DMS53 (cell line): ENCODE measurements at places on chromosomes 7 and 10.

- DNase-seq: no peak
Observed at GRCh38 chr10:78771808-78772455, 296.8 kb upstream of the ZMIZ1 start.

DNA sequence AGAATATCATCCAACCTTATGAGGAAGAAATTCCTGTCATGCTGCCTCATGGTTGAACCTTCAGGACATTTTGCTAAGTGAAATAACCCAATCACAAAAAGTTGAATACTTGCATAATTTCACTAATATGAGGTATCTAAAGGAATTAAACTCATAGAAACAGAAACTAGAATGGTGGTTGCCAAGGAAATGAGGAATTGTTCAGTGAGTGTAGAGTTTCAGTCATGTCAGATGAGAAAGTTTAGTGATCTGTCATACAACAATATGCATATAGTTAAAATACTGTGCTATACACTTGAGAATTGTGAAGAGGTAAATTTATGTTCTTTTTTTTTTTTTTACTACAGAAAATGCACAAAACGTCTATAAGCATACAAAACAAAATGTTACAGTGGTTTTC is 60.7 kb downstream of the R3HCC1L start:
- no peak for DNase-seq

- DNase-seq: peak; percentile 49
Observed at GRCh38 chr7:27032839-27033238, 63.0 kb downstream of the HOXA1 start.

GRCh38 chr7:151440799-151441445 is 981 bp upstream of the CRYGN start:
- DNase-seq: no peak

DNA sequence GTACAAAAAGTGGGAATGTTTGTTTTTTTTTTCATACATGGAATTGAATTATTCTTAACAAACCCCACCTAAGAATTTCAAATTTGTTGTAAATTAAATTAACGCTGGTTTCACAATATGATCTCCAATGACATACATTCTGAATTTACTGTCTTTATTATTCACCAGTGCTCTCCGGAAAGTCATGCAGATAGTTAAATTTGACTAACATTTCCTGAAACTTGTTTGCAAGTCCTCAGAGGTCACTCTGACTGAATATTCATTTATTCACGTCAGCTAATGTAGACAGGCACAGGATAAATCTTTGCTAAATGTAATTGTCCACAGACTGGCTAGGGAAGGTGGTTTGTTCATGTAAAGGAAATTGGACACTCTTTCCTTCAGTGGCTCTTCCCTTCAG is 730.4 kb downstream of the PHTF2 start:
- no peak for DNase-seq

DNA sequence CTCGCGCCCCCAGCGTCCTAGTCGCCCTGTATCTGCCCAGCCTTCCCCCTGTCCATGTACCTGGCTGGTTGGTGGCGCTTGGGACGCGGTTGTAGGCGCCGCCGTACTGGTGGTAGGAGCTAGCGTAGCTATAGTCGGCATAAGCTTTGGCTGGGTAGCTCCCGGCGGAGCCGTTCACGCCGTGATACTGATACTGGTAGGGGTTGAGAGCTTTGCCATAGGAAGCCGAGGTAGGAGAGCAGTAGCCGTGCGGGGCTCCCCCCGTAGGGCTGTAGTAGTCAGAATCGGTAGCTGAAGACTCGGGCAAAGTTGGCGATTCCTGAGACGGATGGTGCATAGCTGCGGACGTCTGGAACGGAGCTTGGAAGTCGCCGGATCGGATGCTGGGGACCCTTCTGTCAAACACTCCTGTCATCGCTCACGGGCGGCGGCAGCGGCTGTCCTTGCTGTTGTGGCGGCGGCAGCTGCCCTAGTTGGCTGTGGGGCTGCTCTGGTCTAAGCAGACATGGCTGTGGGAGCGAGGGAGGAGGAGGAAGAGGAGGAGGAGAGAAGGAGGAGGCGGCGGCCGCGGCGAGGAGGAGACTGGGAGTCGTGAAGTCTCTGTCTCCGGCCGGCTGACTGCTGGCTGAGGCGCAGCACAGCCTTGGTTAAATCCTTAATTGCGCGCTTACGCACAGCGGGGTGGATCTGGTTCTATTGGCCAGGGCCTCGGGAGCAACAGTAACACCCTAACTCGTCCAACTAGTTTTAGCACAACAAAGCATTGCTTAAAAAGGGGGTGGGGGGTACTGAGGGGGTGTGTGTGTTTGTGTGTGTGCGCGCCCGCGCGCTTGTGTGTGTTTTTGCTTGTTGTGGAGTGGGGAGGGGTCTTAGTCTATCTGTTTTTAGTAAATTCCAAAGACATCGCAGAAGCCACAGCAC is at the start of gene DLX5:
TSS of gene DLX5 (minus strand) at position 623 of the 921 bp plus-strand sequence. CDS start at position 415, 208 bp downstream.
- DNase-seq: peak; percentile 92
